ENCODE measurements at places on chromosomes 12 and 14. TPM values are rescaled to one million over a fixed set of nuclear protein-coding genes. Genes with fewer than 3 reads are reported as not detected.

- H3K36me3 ChIP-seq: no peaks in the 10 kb centered on the region
- H3K4me3 ChIP-seq: no peak overlapping the region
- peaks cover 13% of the 10 kb centered on the region for H3K27me3 ChIP-seq
Observed at GRCh38 chr12:131863711-131864396, 30.6 kb upstream of the ULK1 start.

DNA sequence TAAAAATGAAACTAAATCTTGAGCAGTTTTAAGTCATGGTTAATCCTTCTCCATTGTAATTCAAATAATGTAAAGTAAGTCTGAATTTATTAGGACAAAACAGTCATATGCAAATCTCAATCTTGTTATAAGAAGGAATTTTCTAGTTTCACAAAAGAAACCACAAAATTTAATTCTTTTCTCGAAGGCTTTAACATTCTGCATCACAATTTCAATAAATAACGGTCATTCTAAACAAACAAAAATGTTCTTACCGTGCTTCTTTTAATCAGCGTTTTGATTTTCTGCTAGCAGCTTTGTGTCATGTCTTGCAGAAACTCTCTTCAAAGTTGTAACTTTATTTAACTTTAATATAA lies 225 bp downstream of the CLEC2B start:
- H3K36me3 ChIP-seq: no peaks in the 10 kb centered on the region
- H3K4me1 ChIP-seq: peaks cover 4% of the 10 kb centered on the region
- H3K27me3 ChIP-seq: no peaks in the 10 kb centered on the region
- DNase-seq: no peak
- H3K4me3 ChIP-seq: peak overlapping the region; percentile 22
- peak overlapping the region; percentile 91 for H3K27ac ChIP-seq

MGAT4C gene
- 0.96 TPM for polyA plus RNA-seq

DPPA3 gene
- polyA plus RNA-seq: not detected

IGF1 gene
- polyA plus RNA-seq: 27.1 TPM

All from left lung (tissue), 14 donors.